ENCODE measurements at places on chromosomes 4 and X. TPM values are rescaled to one million over a fixed set of nuclear protein-coding genes. Genes with fewer than 3 reads are reported as not detected.

Gene CXCL10
- 0.33 TPM for total RNA-seq

Gene MAEA
- total RNA-seq, result 57.1 TPM

GRCh38 chrX:22699581-22700091, 300.1 kb upstream of the DDX53 start:
- peak; percentile 30 for DNase-seq

Gene SMIM10L2A
- total RNA-seq, result 0.28 TPM

Gene PFKFB1
- total RNA-seq, result not detected

- no peak for DNase-seq
These were observed 10.0 kb upstream of the CDKL5 start for GRCh38 chrX:18415386-18415785.

DNA sequence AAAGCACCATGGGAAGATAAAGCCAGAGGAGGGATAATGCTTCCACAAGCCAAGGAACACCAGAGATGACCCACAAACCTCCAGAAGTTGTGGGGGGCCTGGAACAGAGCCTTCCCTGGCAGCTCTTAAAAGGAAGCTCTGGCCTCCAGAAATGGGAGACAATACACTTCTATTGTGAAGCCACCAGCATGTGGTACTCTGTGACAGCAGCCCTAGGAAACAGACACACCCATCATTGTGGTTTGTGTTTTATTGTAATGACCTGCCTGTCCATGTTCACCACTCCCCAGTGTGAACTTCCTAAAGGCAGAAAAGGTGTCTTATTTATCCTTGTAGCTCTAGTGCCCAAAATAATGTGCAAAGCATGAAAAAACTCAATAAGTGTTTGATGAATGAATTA, 264.1 kb upstream of the GATB start:
- no peak for DNase-seq

Gene EXOC1L
- not detected for total RNA-seq

DNA sequence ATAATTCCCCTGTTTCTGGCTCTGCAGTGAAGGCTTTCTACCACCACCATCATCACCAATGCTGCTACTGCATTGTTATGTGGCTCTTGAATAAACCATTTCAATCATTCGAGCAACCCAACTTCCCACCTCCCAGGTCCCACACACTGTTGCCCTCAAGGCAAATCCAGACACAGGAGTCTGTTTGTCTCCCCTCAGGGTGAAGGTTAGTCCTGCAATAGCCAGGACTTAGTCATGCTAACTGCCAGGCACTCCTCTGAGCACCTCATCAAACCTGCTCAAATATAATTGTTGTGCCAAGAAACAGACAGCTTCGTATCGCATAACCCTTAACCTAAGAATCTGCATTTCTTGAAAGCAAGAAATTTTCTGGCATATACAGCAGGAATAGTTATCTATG, 213.2 kb downstream of the KDR start:
- DNase-seq, result no peak

Gene PCYT1B
- total RNA-seq, result under 0.01 TPM

GRCh38 chr4:116881077-116881476, 204.3 kb downstream of the TRAM1L1 start:
- DNase-seq, result no peak

- no peak for DNase-seq
These were observed 64.2 kb upstream of the MAP3K15 start for GRCh38 chrX:19579485-19579884.

DNA sequence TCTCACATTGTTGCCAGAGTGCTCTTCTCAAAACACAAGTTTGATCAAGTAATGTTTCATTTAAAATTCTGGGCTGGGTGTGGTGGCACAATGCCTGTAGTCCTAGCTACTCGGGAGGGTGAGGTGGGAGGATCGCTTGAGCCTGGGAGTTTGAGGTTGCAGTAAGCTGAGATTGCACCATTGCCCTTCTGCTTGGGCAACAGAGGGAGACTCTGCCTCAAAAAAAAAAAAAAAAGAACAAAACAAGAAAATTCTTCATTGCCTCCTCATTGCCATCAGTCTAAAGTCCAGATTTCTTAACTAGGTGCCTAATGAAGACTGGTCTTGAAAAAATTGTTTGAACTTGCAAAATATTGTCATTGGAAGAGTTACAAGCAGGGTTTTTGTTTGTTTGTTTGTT, 120.1 kb downstream of the MFAP3L start:
- DNase-seq, result no peak

DNA sequence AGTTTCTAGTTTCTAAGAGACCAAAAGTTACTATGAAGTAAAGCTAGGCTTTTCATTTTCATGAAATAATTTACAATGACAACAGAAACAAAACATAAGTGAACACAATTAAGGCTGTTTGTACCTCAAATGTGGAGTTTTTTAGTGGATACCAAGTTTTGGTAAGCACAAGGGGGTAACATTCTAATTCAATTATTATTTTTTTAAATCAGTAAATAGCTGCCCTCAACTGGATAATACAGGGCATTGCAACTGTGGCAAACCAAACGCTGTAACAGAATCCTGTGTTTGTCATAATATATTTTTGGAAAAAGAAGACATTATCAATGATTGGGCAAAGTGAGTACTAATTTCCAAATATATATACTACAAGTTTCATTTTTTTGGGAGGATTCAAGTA, 150.3 kb downstream of the FBXW7 start:
- DNase-seq, result no peak

DNA sequence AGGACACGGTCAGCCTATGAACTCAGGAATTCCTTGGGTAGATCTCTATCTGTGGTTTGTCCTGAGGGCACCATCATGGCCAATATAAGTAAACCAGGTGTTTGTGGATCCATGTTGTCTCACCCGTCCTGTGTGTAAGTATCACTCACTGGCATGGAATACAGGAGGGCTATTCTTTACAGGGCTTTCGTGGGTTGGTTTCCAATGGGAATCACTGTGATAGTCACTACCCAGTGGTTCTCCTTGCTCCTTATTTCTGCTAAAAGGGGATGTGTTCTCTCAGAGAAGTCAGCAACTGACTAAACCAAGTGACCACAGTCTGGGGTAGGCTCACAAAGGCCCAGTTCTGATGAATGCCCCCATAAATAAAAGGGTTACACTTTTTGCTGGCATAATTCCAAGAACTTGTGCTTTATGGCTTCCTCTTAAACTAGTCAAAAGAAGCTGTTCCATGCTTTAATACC, 236.7 kb upstream of the JADE1 start:
- DNase-seq, result no peak

- no peak for DNase-seq
These were observed 114.0 kb downstream of the BCOR start for GRCh38 chrX:39983715-39984114.

DNA sequence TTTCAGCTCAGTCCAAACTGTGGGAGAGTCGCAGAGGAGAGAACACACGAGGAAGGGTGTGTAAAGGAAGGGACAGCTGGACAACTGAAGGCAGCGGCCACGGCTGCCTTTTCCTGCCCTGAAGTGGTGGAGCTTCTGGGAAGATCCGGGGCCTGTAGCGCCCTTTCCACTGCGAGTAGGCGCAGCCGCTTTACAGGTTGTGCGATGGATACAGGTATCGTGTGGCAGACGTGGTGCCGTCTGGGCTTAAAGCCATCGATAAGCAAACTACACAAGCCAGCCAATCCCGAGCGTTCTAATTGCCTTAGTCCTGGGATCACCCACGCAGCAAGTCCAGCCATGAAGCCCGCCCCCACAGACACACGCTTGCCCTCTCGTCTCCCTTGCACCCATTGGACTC, 15.4 kb downstream of the NKX6-1 start:
- no peak for DNase-seq

DNA sequence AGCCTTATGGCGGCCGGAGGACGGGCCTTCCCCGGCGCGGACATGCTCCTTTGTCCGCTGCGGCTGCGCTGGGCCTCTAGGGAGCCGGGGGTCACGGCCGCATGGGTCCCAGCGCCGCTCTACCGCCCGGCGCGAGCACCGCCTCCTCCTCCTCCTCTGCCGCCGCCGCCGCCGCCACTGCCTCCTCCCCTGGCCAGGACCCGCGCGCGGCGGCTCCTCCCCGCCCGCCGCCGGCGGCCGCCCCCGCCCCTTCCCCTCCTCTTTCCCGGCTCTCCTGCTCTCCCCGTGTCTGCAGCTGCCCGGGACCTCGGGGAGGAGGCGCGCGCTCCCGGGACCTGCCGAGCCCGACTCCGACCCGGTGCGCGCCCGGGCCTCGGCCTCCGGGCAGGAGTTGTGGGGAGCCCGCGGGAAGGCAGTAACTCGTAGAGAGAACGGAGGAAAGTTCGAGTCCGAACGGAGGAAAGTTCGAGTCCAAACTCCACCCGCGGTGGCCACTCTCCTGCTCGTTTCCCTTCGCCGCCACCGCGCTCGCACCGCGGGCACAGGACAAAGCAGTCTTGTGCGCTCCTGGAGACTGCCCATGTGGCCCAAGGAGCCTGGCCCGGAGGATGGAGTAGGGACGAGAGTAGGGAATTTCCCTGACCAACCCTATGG, at the start of gene ADGRA3:
Gene ADGRA3 (minus strand): TSS at position 179 of the 654 bp plus-strand sequence. CDS start 282 bp downstream, outside the sequence.
- DNase-seq, result no peak

- no peak for DNase-seq
These were observed 335.7 kb upstream of the FSTL5 start for GRCh38 chr4:162499478-162499877.

GRCh38 chr4:142238589-142238988, 602.2 kb downstream of the IL15 start:
- no peak for DNase-seq

Gene MAGEA12
- total RNA-seq, result not detected

DNA sequence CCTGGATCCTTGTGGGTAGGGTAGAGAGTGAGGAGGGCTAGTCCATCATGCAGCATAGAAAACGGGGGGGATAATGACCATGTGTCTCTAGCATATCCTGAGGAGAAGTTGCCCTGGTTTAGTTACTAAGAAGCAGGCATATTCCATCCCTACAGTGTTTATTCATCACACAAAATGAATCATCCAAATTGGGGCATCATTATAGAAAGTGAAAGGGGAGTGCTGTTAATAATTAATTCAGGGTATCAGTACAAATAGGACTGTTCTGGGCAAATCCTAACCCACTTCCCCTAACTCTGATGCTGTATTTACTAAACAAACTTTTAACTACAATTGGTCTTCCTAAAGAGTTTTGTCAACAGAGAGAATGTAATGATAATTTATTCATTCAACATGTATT, 281.1 kb upstream of the ARX start:
- DNase-seq, result no peak

DNA sequence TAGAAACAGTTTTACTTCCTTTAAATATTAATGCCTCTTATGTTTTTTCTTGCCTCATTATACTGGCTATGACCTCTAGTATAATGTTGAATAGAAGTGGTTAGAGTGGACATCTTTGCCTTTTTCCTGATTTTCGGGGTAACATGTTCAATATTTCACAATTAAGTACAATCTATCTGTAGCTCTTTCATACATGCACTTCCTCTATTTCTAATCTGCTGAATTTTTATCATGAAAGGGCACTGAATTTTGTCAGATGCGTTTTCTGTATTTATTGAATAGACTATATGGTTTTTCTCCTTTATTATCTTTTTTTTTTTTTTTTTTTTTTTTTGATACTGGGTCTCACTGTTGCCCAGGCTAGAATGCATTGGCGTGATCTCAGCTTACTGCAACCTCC, 29.0 kb downstream of the MECP2 start:
- no peak for DNase-seq

Gene SCML2
- 2.6 TPM for total RNA-seq

Gene UGT2B10
- not detected for total RNA-seq

DNA sequence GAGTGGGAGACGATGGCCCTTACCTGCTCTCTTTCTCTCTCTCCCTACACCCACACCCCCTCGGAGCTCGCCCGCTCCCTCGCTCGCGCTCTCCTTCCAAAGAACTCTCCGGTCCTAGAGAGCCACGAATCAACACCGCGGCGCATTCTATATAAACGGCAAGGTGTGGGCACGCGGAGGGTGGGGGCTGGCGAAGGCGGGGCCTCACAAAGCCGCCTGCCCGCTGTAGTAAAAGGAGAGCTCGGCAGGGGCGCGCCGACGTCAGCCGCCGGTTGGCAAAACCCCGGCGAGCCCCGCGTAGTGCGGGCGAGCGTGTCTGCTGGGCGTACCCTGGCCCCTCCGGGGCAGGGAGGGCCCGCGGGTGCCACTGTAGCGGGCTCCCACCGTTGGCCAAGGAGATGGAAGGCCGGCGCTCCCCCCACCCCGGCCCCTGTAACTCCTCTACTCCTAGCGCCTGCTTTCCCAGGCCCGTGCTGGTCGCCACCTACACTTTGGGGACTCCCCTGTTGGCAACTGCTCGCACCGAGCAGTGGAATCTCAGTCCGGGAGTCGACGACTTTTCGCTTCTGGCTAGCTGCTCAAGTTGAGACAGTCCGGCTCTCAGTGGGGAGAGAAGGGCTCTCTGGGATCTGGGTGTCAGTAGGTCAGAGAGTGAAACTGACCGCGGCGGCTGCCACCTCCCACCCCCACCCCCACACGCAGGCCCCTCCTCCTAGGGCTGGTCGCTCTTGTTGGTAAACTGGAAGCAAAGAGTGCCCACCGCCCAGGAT, 325.5 kb upstream of the F9 start:
- DNase-seq, result no peak

Gene STPG2
- 0.14 TPM for total RNA-seq

DNA sequence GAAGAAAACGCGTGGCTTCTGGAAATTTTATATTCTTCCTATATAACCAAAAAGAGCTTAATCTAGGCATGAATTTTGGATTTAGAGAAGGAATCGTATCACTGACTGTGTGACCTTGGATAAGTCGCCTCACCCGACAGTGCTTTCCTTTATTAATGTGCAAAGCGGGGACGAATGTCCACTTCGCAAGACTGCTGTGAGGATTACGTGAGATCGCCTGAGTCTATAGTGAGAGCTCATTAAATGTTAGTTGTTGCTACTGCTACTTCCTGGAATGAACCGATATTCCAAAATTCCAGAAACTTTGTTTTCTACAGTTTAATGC, 448 bp upstream of the TBC1D8B start:
- DNase-seq, result no peak

- no peak for DNase-seq
These were observed 566.5 kb upstream of the FRG1 start for GRCh38 chr4:189374176-189374575.

DNA sequence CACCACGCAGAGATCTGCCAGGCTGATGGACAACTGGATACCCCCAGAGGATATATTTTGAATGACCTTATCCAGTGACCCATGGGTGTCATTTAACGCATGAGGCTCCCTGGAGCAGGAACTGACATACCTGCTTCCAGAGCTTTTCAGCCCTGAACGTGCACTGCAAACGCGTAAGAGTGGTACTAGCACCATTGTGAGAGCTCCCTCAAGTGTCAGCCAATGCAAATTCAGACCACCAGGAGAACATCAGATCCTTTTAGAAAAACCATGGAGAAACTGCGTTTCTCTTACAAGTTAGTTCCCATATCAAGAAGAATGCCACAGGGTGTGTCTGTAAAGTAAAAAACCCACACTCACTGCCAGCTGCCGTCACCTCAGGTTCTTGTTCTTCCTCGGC, 7.3 kb downstream of the TREX2 start:
- no peak for DNase-seq

- DNase-seq, result peak; percentile 20
These were observed 82.5 kb downstream of the GPAT3 start for GRCh38 chr4:83618431-83618830.

GRCh38 chrX:107741404-107741790, 34.2 kb downstream of the TSC22D3 start:
- no peak for DNase-seq

Gene MTMR8
- total RNA-seq, result 0.63 TPM
